ENCODE measurements at places on chromosomes 11 and 22.

DNA sequence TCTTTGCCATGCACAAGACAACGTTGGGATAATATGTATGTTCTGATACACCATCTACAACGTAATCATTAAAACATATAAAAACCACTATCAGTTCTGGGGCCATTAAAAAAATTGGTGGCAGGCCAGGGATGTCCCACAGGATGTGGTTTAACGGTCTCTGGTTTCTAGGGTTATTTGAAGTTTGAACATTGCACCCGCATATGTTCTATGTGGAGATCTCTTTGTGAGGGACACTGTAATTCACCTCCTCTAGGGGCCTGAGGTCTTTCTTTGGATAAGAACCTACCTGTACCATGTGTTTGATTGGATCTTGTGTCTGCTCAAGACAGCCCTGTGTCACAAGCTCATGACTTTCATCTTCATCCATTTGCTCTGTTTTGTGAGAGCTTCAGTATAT lies 73.2 kb downstream of the GGTLC2 start:
- no peak for DNase-seq

DNA sequence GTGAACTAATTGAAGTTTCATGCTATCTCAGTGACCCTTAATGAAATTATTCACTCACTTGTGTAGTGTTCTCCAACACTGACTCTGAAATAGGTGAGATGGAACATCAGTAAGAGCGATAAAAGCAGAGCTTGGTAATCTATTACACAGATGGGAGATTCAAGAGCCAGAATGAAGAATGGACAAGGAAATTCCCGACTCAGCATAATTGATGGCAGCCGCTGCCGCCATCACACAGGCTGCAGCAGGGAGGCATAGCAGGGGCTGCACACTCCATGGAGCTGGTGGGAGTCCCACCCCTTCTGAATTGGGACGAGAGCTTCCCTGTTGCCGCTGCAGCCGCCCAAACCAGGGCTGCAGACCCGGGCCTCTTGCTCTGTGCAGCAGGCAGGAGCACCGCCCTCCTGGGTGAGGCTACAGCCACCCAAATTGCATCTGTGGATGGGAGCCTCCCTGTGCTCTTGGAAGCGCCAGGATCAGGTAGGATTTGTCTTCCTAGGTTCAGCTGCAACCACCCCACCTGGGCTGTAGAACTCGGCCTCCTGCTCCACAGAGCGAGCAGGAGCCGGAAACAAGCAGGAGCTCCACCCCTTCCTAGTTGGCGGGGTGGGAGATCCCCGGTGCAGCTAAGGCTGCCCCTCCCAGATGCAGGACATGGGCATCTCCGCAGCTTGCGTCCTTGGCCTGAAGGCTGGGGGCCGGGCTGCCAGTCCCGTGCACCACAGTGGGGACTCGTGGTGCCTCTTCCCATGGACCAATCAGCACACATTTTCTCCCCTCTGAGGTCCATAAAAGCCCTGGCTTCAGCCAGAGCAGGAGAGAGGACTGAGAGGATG lies 535.1 kb upstream of the LUZP2 start:
- no peak for DNase-seq

DNA sequence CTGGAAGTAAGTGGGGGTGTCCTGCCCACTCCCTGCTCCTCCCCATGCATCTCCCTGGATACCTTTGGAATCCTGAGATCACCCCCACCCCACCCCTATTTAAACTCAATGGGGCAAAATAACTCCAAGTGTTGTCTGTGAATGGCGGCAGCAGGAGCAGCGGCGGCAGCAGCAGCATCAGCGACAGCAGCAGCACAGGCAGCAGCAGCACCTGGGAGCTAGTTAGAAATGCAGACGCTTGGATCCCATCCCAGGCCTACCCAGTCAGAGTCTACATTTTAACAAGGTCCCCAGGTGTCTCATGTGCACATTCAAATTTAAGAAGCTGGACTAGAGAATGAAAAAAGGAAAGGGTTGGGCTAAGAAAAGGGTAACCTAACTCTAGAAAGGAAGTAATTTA lies 82.6 kb downstream of the SEZ6L start:
- no peak for DNase-seq

- no peak for DNase-seq
These were observed 68.1 kb upstream of the LRRC4C start for GRCh38 chr11:41527530-41527929.

DNA sequence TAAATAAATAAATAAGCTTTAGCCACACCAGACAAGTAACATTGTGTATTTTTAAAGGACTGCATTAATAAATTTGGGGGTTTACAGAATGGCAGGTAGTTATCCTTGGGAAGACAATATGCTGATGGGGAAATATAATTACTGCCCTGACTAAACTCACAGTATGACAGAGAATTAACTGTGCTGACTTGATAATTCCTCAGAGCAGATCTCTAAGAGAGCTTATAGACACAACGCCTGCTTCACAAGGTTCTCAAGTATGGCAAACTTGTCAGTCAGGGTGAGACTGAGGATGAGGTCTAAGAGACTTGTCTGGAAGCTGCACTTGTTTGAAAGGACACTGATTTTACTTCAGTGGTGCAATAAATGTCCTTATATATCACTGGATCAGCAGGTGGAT lies 3.3 kb downstream of the OR51B4 start:
- no peak for DNase-seq

DNA sequence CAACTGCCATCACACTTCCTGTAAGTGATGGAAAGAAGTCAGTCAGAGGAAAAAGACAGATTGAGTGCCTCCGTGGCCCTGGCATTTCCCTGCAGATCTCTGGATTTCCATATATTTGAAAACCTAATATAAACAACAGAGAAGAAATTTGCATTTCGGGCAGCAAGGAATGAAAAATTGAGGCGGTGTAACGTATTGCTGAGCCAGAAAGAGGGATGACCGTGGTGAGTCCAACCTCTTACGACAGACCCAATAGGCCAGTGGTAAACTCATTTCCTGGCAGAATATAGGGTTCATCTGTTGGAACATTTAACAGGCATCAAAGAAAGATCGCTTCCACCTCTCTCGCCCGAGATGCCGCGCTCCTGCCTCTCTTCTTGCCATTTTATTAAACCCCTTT lies 336.5 kb downstream of the MIAT start:
- DNase-seq, result no peak

DNA sequence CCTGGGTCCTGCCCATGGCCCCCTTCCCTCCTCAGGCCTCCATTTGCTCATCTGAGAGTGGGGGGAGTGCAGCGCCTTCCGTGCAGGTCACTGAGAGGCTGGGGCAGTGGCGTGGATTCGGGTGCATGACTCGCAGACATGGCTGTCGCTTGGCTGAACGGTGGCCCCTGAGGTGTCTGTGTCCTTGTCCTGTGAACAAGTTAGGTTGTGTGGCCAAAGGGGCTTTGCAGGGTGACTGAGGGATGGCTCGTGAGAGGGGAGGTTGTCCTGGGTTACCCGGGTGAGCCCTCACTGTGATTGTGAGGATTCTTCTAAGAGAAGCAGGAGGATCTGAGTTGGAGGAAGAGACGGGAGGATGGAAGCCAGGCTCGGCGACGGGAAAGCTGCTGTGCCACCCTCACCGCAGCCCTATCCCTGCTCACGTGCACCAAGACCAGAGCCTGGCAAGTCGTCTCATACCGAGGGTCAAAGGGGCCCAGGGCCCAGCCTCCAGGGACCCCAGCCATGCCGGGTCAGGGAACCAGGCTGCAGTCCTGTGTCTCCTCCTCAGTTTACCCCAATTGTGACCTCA lies 79.1 kb downstream of the KCNQ1 start:
- DNase-seq, result no peak

- no peak for DNase-seq
These were observed at the start of gene CCND1 for GRCh38 chr11:69640995-69641581. TSS of gene CCND1 (plus strand) at chr11:69641156. CDS start at chr11:69641314, 158 bp downstream.

GRCh38 chr11:126587541-126587940 lies 232.1 kb downstream of the ST3GAL4 start:
- no peak for DNase-seq

DNA sequence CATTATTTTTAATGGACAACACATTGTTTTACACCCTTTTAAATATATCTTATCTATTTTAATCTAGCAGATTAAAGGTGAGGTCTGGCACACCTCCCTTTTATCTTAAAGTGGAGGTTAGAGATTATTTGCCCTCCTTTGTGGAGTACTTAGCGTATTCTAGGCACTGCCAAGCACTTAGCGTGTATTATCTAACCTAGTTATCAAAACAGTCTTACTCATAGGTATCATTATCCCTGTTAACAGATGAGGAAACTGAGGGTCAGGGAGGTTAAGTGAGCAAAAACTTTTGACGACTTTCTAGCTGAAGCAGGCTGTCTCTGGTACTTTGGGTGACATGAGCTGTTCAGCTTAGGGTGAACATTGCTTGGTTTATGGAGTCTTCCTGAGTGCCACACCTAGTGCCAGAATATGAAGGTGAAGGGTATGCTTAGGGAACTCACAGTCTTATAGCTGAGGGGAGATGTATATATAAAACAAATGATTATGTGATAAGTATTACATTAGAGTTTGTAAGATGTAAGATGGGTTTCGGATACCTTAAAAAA lies 55.0 kb downstream of the ZNRF3 start:
- no peak for DNase-seq

- no peak for DNase-seq
These were observed 90.9 kb downstream of the MICAL2 start for GRCh38 chr11:12200991-12201985.

DNA sequence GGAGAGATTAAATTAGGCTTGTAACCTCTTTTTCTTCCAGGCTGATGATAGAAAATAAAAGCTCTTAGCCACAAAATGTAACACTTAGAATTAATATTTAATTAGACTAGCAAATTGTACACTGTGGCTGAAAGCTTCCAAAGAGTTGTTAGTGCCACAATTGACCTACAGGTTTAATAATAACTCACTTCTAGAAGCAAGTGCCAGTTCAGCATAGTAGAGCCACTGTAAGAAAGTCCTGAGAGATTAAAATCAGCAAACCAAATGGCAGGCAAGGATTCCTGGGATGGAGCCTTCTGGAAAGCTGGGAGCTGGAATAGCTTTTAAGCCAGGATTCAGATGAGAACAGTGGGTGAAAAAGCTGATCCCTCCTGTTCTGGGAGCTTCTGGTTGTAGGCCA lies 131.0 kb downstream of the ELP4 start:
- DNase-seq, result no peak

DNA sequence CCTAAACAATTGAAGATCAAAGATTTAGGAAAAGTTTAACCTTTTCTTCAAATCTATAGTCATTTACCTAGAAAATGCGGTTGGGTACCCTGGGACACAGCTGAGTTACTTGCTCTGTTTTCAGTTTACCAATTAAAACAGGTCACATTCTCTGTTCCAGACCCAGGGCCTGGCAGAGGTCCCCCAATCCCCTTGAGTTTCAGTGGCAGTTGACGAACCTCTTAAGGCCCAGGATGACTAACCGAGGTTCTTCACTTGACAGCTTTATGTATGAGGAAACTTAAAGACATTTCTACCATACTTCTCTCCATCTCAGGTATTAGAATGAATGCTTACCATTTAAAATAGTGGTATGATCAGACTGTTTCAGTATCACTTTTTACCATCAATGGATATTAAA lies 16.3 kb downstream of the LDHAL6A start:
- DNase-seq, result no peak

- DNase-seq, result no peak
These were observed 704.2 kb upstream of the TENM4 start for GRCh38 chr11:80144897-80145594.

GRCh38 chr11:6531267-6531752 lies 34.2 kb downstream of the DNHD1 start:
- DNase-seq, result no peak

DNA sequence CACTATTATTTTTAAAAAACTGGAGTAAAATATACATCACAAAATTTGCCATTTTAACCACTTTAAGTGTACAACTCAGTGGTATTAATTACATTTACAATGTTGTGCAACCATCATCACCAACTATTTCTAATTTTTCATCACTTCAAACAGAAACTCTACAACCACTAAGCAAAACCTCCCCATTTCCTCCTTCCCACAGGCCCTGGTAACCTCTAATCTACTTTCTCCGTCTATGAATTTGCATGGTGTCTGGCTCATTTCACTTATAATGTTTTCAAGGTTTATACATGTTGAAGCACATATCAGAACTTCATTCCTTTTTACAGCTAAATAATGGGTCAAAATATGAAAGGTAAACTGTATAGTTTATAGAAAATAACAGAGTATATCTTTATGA lies 24.4 kb downstream of the DDI1 start:
- no peak for DNase-seq

DNA sequence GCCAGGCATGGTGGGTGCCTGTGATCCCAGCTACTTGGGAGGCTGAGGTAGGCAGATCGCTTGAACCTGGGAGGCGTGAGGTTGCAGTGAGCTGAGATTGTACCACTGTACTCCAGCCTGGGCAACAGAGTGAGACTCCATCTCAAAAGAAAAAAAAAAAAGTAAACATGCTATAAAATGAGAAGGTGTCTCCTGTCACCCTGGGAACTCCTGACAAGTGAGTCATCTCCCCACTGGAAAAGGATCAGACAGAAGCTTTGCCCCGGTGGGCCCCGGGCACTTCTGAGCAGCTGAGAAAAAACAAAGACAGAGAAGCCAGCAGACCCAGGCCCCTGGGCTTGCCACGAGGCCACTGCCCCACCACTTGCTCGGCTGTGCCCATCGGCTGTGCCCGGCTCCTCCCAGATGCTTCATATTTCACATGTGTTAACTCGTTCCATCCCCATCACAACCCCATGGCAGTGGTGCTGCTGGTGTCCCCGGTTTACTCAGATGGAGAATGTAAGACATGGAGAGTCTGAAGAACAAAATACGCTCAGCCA lies 22.3 kb downstream of the TTLL1 start:
- no peak for DNase-seq

DNA sequence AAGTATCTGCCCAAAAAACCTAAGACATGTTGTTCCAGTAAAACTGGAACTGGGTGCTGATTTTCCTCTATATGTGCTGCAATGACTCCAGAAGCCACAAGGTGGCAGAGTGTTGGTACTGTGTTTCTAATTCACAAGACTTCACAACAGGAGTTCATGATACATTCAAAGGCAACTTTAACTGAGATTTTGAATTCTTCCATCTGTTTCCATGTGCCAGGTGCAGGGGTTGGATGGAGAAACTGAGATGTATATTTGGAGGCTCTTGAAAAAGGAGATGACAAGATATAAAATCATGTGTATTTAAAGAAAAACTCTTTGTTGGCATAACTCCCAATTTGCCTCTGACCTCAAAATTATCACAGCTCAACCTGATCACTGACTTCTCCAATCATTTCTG lies 1098.6 kb upstream of the CCDC90B start:
- no peak for DNase-seq

GRCh38 chr22:49925525-49926128 lies 7.2 kb downstream of the CRELD2 start:
- DNase-seq, result no peak

GRCh38 chr22:20798974-20799373 lies 25.1 kb downstream of the SERPIND1 start:
- no peak for DNase-seq

DNA sequence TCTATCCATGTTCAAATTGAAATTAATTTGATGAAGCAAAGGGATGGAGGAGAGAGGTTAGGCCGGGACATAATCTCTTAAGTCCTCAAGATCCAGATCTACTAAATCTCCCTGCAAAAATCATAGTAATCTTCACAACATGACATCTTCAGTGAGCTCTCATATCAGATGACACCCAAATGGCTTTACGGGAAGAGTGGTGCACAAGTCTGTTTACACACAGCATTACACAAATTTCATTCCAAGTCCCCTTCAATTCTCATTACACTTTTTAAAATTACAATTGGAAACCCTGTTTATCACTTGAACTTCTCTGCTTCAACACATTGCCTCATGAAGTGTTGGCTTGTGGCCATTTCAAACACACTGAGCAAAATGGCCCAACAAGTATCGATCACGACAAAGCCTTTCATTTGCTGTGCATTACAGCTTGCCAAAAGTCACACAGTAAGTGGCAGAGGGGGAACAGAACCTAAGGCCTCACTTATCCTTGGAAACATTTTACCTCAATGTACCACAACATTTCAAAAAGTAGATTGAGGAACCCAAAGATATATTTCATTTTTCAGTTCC lies 17.9 kb upstream of the TPH1 start:
- DNase-seq, result no peak
